ENCODE measurements at places on chromosomes 13 and 19. TPM values are rescaled to one million over a fixed set of nuclear protein-coding genes. Genes with fewer than 3 reads are reported as not detected.

DNA sequence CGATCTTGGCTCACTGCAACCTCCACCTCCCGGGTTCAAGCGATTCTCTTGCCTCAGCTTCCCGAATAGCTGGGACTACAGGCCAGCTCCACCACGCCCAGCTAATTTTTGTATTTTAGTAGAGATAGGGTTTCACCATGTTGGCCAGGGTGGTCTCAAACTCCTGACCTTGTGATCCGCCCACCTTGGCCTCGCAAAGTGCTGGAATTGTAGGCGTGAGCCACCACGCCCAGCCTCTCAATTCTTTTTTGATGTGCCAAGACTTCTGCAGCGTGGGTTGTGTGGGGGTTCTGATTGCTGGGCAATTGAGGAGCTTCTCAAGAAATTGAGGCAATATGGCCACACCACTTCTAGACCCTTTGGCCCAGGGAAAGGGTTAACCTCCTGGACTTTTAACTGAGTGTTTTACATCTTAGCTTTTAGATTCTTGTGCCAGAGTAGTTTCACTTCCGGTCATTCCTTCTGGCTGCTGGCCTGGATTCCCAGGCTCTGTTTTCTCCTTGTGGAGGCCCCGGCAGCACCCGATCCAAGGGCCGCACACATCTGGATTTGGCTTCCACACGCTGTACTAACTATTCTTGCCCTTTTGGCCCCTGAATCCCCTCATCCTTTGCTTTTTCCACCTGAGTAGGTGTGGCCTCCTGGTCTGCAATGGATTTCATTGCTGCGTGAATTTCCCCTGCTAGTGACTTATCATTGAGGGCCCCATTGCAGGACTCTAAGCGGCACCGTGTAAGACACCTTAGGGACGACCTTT is 14.7 kb downstream of the SMARCA4 start:
- DNase-seq: no peak

DNA sequence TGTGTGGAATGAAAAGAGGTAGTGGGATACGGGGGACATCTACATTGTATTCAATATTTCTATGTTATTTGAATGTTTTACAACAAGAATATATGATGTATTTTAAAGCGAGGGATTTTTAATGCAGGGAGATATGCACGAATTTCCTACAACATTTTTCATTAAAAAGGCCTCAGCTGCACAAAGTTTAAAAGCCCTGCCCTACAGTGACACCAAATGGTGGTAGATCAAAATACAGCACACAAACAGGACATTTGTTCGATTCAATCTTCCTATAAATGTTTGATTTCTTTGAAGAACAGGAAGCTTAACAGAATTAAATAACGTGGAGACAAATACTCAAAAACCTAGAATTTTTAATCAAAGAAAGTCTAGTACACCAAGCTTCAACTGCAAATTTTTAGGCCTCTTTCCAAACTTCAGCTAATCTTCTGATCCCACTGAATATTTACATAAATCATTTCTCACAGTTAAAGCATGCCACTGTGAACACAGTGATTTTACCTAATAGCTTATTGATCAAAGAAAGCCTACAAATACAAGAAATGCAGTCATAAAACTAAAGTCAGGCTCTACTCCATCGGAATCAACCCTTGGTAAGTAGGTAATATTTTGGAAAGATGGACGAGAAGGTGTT is 257.2 kb downstream of the DIAPH3 start:
- no peak for DNase-seq

DNA sequence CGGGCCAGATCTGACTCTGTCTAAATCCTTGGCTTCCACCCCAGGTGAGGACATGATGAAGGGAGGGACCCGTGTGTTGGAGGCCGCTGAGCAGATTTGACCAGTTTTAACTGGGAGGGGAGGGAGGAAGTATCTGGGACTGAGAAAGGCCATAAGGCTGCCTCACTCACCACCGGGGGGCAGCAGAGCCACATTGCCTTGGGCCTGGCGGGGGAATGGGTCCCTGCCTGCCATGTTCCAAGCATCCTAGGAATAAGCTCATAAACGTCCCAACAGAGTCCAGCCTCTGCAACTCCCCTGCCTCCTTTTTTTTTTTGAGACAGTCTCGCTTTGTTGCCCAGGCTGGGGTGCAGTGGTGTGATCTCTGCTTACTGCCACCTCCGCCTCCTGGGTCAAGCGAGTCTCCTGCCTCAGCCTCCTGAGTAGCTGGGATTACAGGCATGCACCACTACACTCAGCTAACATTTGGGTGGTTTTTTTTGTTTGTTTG is 15.5 kb downstream of the MAST3 start:
- DNase-seq: peak; percentile 84

- DNase-seq: no peak
These were observed 1.1 kb upstream of the ERF start for GRCh38 chr19:42255766-42256745.

DNA sequence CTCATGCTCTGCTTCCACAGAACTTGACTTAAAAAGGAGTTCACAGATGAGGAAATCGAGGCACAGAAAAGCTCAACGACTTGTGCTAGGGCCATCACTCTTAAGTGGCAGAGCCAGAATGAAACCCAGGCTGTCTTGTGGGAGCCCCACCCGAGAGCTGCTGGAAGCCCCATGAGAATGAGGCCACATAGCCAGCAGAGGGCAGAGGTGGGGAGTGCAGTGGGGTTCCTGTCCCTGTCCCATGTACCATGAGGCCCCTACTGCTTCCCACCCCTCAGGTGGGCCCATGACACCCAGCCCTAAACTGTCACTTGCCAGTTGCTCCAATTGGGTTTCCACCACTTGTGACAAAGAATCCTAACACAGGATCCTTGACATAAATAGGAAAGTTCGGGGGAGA is 175.9 kb downstream of the IRS2 start:
- DNase-seq: peak; percentile 8

- no peak for DNase-seq
These were observed 46.4 kb downstream of the THSD1 start for GRCh38 chr13:52359534-52359933.

DNA sequence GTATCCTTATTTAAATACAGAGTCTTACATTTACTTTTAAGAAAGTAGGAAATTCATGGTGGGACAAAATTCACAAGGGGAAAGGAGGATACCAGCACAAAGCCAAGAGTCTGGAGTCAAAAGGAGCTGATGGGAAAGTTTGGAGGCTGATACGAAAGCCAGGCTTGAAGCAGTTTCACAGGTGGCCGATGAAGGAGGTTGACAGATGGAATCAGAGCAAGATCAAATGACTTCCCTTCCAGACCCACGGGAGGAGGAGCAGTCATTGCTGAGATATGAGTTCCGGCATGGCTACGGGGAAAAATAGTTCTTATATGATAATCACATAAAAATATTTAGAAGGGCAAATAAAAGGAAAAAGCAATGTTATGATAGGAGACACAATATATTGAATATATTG is 65.0 kb downstream of the DGKH start:
- no peak for DNase-seq

DNA sequence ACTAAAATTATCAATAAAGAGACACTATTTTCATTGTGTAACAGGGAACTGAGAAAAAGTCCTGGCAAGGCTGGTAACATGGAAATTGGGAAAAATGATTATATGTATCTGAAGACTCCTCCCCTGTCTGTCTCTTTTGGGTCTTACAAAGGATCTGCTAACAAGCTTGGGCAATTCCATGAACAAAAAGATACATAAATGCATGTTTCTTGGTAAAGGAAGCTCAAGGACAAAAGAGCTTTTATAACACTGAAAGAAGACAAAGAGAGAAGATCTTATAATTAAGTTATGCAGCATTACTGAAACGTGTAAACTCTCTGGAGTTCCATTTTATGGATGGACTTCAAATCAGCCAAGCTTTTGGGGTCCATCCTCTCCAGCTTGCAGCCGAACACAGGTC is 29.2 kb downstream of the EFNB2 start:
- no peak for DNase-seq

DNA sequence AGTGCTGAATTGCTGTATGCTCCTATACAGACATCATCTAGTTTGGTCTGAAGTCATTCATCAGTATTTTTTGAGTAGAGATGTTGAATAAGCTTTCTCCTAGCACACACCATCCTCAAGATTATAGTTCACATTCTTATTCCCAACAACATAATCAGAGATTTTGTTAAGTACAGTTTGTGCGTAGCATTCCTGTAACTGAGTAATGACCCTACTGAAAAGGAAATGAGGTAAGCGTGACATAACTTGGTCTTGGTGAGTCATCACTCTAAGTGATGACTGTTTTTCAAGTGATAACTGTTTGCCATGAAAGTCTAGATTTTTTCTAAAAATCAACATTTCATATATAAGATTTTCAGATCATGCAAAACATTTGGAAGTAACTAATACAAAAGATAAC is 18.5 kb upstream of the FAM216B start:
- peak; percentile 48 for DNase-seq

DNA sequence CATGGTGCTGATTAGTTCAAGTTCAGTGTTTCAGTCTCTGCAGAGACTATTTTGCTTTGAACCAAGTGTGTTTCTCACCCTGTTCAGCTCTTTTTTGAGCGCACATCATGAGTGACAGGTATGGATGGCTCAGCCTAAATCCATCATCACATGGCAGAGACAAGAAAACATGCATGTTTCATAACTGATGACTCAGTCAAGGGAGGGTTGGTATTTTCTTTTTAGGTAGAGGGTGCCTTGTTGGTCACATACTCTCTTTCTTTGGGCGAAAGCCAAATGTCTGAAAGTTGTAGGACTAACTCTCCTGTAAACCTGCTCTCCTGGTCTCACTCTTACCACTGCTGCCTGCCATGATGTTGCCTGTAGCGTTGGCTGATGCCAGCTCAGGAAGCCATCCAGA is 48.1 kb upstream of the RAP2A start:
- no peak for DNase-seq

GRCh38 chr13:95349267-95349666 is 48.0 kb upstream of the ABCC4 start:
- DNase-seq: peak; percentile 56

- no peak for DNase-seq
These were observed 1.3 kb downstream of the TBXA2R start for GRCh38 chr19:3605361-3605760.

- peak; percentile 26 for DNase-seq
These were observed 82.2 kb downstream of the SLAIN1 start for GRCh38 chr13:77779552-77780272.

- no peak for DNase-seq
These were observed 810 bp upstream of the NFKBID start for GRCh38 chr19:35901055-35901644.

DNA sequence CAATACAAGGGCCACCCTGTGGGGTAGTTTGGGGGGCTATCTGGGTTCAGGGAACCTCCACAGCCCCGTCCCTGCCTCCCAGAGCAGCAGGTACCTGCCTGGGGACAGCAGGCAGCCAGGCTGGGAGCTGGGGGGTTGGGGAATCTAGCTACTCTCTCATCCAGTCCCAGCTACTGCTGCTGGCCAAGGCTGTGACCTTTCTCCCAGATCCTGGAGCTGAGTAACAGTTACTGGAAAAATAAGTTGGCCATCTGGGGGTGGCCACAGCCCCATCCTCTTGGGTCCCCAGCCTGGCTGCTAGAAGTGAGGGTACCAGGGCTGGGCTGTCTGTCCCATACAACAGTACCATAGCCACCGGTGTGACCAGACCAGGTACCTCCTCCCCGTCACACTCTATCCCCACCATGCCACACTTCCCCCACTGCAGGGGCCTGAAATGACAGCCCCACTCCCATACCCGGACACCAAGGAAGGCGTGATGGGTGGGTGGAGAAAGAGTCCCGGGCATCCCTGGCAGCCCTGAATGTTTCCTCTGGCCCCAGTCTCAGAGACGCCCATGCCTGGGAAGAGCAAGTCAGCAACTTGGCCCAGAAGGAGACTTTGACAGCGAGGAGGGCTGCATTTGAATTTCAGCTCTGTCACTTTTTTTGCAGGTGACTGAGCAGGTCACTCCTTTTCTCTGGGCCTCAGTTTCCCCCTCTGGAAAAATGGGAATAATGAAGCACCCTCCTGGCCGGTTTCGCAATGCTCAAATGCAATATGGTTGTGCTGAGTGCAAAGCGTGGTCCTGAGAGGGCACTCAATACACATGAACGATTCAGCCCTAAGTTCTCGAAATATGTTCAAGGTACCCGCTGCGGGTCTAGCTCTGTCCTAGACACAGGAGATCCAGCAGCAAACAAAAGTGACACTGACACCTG is 30.7 kb upstream of the NFIC start:
- DNase-seq: peak; percentile 54

GRCh38 chr13:35906636-35907035 is 224.5 kb downstream of the DCLK1 start:
- no peak for DNase-seq

GRCh38 chr13:80164462-80164861 is 176.5 kb downstream of the SPRY2 start:
- DNase-seq: no peak

- no peak for DNase-seq
These were observed 43.9 kb downstream of the ZNF331 start for GRCh38 chr19:53581871-53582279.

DNA sequence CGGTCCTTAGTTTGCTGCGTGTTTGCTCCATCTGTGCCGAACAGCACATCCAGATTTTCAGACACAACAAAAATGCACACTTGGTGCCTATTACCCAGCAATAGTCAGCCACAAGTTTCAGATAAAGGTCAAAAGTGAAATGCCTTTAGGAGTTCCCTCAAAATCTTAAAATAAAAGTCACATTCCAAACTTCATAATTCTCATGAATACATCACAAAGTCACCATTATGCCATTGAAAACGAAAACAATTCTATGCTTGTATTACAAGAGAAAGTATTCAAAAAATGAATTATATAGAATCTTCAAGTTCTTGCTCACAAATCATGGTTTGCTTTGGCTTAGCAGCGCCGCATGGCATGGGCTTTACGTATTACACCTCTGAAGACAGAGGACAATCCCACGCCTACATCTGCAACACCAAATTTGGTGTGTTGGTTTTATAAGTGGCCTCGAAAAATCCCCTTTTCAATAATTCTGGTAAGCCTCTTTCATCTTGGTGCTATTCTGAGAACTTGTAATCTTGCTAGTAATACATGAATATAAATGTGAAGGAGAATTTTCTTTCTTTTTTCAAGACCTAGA is 26.6 kb downstream of the COL4A1 start:
- DNase-seq: no peak

GRCh38 chr13:30334663-30335386 is 27.5 kb upstream of the KATNAL1 start:
- DNase-seq: no peak

The CLEC17A gene
- total RNA-seq: not detected

The A1BG gene
- total RNA-seq: 24.5 TPM

The CBARP gene
- total RNA-seq: 1.2 TPM

The FBXO27 gene
- total RNA-seq: 4.5 TPM

Data from H4 (cell line).